CD4-positive, alpha-beta T cell treated with Interleukin-15 for 4 hours (primary cell): ENCODE measurements at places on chromosomes 11 and 22.

GRCh38 chr11:6474806-6475500, 1.2 kb upstream of the TRIM3 start:
- DNase-seq: no peak

- no peak for DNase-seq
Measured at GRCh38 chr22:17950651-17951214, 73.6 kb downstream of the MICAL3 start.

- no peak for DNase-seq
Measured at GRCh38 chr11:71519546-71519945, 7.5 kb upstream of the KRTAP5-7 start.

- DNase-seq: no peak
Measured at GRCh38 chr22:46195487-46196165, 45.3 kb downstream of the PPARA start.

GRCh38 chr11:114309517-114309916, 13.3 kb downstream of the NNMT start:
- no peak for DNase-seq

- no peak for DNase-seq
Measured at GRCh38 chr11:71170624-71171423, 81.6 kb downstream of the SHANK2 start.

DNA sequence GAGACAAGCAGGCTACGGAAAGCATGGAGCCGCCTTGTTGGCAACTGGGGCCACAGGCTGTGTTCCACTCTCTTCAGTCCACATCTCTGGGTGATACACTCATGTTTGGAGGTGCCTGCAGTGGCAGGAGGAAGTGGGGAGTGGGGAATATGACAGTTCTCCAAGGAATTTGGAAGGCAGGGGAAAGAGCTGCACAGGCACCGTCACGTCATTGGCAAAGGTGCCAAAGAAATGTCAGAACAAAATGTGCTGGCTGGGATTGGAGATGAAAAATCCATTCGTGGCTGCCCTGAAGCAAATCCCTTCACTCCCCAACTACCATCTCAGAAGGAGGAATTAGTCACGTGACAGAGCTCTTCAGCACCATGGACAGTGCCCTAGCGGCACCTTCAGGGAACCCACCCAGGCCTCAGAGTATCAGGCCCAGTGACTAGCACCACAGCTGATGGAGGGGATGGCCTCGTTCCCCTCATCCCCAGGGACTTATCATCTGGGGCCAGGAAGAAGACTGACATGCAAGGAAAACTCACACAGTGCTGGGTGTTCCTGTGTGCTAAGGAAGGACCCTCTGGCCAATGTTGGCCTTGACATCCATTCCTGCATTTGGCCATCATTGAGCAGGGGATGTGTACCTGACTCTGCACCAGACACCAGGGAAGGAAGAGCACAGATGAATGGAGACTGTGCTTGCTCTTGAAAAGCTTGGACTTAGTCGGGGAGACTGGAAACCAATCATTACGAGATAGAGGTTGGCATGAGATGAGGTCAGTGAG, 48.5 kb upstream of the PRDM11 start:
- DNase-seq: no peak
